ENCODE measurements at places on chromosomes 13 and 19.

GRCh38 chr13:66994097-66994496, 236.0 kb downstream of the PCDH9 start:
- DNase-seq: peak; percentile 65

- no peak for DNase-seq
These were observed 125.3 kb upstream of the GPC6 start for GRCh38 chr13:93101226-93101734.

GRCh38 chr19:15108845-15109767, 1.9 kb downstream of the SYDE1 start:
- no peak for DNase-seq

GRCh38 chr13:99366075-99366987, 59.1 kb upstream of the GPR183 start:
- no peak for DNase-seq

DNA sequence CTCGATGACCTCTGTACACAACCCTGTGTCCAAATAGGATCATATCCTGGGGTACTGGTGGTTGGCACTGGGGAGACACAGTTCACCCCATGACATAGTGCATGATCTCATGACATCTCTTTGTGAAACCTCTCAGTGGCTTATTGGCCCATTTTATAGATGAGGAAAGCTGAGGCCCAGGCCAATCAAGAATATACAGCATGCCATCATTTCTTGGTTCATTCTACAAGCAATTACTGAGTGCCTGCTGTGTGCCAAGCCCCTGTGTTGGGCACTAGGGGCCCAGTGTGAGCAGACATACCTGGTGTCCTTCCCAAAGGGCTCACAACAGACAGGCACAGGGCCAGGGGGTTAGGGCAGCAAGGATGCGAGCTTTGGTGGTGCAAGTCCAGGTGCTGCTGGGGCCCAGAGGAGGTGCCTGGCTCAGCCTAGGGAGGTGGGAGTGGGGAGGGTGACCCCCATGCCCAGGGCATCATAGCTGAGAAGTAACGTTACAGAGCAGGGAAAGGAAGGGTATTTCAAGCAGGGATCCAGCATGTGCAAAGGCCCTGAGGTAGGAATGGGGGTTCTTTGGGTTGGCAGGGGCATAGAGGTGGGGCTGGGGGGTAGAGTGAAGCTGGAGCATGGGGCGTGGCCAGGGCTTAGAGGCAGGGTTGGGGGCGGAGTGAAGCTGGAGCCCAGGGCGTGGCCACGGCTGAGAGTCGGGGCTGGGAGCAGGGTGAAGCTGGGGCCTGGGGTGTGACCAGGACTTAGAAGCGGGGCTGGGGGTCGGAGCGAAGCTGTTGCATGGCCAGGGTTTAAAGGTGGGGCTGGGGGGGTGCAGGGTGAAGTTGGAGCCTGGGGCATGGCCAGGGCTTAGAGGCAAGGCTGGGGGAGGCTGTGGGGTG, 20.7 kb downstream of the COLGALT1 start:
- DNase-seq: no peak

DNA sequence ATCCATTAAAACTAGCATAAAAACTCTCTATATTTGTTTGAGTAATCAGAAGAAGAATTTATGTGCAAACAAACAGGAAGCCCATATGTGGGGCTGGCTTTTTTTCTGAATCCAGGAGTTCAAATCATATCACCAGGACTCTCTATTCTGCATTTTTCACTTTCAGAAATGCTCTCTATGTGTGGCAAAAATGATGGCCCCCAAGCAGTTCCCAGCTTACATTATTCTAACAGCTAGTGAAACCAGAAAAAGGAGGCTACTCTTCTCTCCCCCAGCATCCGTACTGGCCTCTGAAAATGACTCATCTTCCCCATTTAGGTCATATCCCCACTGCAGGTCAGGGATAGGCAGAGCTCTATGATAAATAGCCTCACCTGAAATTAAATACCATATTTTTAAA, 20.4 kb downstream of the RBM26 start:
- DNase-seq: peak; percentile 13

- no peak for DNase-seq
These were observed 15.8 kb upstream of the UBE2S start for GRCh38 chr19:55423225-55424005.

GRCh38 chr19:42068361-42068755, 1.6 kb downstream of the GRIK5 start:
- no peak for DNase-seq

DNA sequence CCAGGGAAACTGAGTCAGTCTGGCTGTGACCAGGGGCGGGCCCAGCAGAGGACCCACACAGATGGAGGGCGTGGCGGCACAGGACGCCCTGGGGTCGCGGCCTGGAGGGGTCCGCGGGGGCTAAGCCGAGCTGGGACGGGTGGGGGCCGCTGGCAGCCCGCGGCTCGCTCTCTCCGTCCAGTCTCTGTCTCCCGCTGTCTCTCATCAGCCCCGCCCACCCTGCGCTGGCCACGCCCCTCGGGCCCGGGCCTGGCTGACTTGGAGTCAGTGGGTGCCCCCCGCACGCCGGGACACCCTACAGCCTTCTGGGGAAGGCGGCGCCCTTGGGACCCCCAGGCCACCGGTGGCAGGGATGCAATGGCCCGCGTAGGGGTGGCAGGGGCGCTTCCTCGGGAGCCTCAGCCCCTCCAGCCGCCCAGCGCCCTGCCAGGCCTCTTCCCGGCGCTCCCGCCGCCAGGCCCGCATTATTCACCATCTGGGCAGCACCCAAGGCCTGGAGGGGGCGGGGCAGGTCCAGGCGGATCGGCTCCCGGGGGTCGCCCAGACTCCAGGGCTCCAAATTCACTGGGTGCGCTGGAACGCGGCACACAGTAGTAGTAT, at the start of gene TBXA2R:
Gene TBXA2R (minus strand): TSS at position 186 of the 600 bp plus-strand sequence. CDS start 6,241 bp downstream, outside the sequence.
- DNase-seq: peak; percentile 61
